RPMI7951 (cell line): ENCODE measurements at places on chromosomes 16 and 17. TPM values are rescaled to one million over a fixed set of nuclear protein-coding genes. Genes with fewer than 3 reads are reported as not detected.
A peak's percentile ranks its signal among the peaks of the same experiment; 100 is the strongest.

DNA sequence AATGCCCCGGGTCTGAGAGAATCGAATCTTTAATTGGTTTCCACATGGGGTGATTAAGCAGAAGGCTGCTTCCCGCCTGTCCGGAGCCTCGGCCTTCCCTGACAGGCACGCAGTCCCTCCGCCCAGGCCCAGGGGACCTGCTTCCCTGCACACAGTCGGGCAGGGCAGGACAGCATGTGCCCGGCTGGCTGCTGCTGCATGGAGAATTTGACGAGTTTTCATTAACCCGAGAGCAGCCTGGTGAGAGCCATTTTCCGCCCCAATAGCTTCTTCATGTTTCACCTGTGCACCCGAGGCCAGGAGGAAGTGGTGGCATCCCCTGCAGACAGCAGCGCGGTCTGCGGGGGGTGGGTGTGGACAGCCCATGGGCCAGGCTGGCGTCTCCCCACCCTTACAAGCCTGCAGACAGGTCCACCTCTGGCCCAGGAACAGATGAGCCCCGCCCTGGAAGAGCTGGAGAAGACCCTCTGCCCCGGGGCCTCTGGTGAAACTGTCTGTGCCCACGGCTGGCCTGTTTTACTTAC, 67.0 kb downstream of the KLHDC4 start:
- no peak for DNase-seq

- DNase-seq: no peak
Observed at GRCh38 chr17:33291248-33292200, 1.6 kb downstream of the ASIC2 start.

DNA sequence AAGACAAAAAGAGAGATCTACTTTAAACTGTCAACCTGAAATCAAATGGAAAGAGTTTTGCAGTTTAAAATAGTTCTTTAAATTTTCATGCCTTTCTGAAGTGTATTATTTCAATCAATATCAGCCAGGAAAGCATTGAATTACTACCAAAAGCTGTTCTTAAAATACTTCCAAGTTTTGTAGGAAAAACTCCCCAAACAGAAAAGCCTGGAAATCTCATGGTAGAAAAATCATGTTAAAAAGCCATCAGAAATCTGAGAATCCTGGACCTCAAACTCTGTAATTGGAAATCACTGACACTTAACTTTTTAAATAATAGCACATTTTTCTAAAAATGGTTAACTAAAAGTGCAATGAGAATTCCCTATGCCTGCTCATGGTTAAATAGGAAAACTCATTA, 63.3 kb upstream of the CNTNAP4 start:
- no peak for DNase-seq

DNA sequence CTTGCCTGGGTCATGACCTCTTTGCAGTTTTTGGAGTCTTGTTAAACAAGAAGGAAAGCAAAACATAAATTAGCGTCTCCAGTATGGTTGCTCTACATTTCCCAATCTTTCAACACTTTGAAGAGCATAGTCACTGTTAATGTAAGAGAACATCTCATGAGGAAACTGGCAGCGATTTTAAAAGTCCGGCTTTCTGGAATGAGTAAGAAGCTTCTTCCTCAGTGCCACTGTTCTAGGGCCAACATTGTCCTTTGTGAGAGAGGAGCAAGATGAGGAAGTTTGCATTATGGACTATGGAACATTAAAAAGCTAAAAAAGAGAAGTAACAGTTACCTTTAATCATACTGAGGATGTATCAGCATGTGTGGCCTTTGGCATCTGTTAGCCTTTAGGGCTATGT, 73.1 kb downstream of the WNT3 start:
- DNase-seq: no peak

- no peak for DNase-seq
Observed at GRCh38 chr17:32943647-32944191, 15.8 kb downstream of the TMEM98 start.

DNA sequence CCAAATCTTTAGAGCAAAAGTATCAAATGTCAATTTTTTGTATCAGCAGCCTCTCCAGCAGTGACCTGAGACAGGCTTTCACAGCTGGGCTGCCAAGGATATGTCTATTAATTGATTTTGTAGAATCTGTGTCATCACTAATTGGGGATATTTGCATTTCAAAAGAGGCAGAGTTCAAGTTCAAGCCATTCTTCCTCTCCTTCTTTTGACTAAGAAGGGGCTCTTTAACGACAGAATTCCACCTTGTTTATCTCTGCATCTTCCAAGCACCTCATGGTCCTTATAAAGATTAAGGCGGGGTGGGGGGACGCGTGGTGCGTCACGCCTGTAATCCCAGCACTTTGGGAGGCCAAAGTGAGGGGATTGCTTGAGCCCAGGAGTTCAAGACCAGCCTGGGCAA, 15.2 kb upstream of the BHLHA9 start:
- DNase-seq: no peak

GRCh38 chr16:75219838-75220237, 1.1 kb downstream of the CTRB1 start:
- no peak for DNase-seq

DNA sequence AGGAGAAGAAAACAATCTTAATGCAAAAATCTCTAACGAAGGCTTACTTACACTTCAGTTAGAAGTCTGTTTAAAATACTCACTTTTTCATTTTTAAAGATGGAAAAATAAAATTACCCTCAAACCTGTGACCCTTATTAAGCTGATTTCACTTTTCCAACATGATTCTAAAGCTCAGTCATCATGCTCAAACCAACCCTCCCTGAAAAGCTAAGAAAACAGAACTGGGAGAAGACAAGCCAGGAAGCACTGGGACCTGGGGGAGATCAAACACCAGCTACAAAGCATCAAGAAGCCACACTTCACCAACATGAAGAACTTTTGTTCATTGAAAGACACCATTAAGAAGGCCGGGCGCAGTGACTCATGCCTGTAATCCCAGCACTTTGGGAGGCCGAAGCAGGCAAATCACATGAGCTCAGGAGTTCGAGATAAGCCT, 88.8 kb downstream of the LITAF start:
- peak; percentile 71 for DNase-seq

DNA sequence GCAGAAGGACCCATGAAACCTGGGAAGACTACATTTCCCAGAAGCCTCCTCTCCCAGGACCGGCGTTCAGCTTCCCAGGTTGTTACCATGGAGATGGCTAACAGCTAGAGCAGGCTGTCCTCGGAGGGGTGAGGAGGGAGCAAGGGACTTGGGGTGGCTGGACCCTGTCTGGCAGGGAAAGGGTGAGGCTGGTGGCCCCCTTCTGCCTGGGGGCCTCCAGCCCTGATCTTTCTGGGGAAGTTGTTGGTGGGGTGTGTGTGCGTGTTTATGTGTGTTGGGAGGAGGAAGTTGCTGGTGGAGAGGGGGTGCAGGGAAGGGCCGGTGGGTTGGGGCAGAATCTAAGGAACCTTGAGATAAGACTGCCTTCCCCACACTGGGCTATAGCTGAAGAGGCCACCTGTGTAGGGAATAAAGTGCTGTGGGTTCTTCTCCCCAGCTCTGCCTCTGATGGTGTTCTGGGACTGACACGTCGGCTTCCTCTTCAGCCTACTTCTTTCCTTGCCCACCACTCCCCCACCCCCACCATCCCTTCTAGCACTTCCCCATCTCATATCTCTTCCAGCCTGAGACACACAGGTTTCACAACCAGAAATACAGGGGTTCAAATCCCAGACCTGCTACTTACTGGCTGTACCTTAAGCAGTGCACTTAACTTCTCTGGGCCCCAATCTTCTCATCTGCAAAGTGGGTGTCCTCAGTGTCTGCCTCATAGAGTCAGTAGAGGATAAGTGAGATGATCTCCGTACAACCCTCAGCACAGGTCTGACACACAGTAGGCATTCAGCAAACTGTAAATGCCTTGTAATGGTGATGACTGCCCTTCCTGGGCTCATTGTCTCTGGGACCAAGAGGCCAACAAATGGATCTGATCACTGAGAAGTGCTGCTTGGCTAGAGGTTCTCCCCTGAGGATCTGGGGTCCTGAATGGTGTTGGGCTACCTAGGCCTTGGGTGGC, at the start of gene DRC7:
Gene DRC7 (plus strand): TSS at position 82 of the 955 bp plus-strand sequence. CDS start 3,144 bp downstream, outside the sequence.
- DNase-seq: peak; percentile 38

- DNase-seq: peak; percentile 40
Observed at GRCh38 chr16:73214825-73215677, 167.1 kb upstream of the ZFHX3 start.

DNA sequence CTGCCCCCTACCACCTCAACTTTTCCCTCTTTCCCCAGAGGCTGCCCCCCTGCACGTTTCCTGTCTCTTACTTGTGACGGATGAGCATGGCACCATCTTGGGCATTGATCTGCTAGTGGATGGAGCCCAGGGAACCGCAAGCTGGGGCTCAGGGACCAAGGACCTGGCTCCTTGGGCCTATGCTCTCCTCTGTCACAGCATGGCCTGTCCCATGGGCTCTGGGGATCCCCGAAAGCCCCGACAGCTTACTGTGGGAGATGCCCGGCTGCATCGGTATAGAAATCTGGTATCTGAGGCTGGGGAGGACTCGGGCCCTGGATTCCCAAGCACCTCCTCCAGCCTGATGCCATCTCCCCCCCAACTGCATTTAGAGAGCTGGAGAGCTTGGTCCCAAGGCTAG, 1.8 kb upstream of the CXCL16 start:
- no peak for DNase-seq

DNA sequence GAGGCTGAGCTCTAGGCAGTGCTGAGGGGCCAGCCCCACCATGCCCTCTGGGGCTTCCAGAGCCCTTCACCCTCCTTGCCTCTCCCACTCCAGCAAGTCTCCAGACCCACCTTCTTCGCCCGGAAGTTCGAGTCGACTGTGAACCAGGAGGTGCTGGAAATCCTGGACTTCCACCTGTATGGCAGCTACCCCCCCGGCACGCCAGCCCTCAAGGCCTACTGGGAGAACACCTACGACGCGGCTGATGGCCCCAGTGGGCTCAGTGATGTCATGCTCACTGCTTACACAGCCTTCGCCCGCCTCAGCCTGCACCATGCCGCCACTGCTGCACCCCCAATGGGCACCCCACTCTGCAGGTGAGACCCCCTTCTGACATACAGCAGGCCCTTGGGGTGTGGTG, 10.5 kb downstream of the XYLT2 start:
- no peak for DNase-seq

GRCh38 chr17:63681530-63681929, 18.4 kb downstream of the LIMD2 start:
- no peak for DNase-seq

GRCh38 chr16:67936124-67936879, at the start of gene PSMB10:
TSS of gene PSMB10 (minus strand) at chr16:67936850. CDS start at chr16:67936749, 101 bp downstream.
- peak; percentile 28 for DNase-seq

DNA sequence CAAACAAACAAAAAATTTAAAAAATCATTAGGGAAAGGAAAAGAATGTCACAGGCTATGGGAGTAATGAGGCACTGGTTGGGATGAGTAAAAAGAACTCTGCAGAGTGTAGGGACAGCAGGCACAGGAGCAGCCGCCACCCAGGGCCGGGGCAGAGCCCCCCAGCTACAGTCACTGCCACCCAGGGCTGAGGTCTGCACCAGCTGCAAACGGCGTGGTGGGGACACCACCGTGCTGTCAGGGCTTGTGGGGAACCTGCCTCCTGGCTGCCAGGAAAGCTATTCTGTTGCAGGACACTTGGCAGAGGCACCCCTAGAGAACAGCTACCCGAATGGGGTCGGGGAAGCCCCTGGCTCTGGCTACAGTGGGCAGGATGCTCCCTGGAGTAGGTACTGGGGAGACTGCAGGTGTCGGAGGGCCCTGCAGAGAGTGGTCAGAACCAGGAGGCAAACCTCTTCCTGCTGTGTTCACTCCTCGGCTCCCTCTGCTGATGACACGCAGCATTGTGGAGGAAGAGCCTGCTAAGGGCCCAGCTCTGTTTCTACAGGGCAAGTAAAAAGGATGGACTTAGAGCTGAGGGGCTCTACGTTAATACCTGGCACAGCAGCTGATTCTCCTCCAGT, 32.3 kb upstream of the CAPN15 start:
- DNase-seq: peak; percentile 30

DNA sequence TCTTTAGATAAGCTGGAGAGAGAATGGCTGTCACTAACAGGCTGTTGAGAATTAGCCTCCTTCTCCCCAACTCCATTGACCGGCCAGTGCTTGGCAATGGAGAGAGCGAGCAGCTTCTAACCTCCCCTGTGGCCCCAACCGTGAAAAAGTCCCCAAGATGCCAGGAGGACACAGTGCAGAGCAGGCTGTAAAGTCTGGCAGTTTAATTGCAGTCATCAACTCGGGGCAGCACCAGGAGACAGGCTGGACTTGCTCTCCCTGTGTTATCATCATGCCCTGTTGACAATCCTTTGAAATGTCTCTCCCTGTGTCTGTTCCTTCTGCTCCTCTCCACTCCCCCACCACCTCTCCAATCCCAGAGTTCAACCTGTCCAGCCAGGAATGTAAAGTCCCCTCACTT, 705 bp upstream of the CDRT4 start:
- no peak for DNase-seq

DNA sequence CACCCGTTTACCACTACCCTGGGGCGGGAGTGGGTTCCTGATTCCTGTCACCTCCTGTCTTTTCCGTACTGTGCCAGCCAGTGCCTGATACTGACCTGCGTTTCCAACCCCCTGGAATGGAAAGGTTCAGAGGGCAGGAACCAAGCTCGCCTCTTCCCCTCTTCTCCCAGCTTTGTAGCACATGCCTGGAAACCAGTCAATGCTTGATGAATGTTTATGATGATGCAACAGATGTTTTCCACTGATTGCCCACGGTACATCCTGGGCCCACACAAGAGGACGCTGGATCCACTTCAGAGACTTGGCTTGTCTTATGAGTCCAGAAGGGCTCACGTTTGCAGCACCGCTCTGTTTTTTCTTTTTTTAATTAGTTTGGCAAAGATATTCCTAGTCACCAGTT, 262.0 kb downstream of the CPPED1 start:
- no peak for DNase-seq

CALB2 gene
- 1.2 and 3.2 TPM in 2 replicates for total RNA-seq

TMEM100 gene
- 1.7 and 2.1 TPM in 2 replicates for total RNA-seq

AXIN2 gene
- 3.1 and 4.9 TPM in 2 replicates for total RNA-seq

TEX19 gene
- 0.24 TPM in 1 of 2 replicates, not detected in the other for total RNA-seq

AIPL1 gene
- total RNA-seq: not detected in 2 replicates

TEKT5 gene
- total RNA-seq: not detected in 2 replicates

GNG13 gene
- not detected in 2 replicates for total RNA-seq

CYB5B gene
- 111 and 166 TPM in 2 replicates for total RNA-seq

KRTAP3-2 gene
- total RNA-seq: not detected in 2 replicates
